ENCODE measurements at places on chromosomes 12 and 14.

DNA sequence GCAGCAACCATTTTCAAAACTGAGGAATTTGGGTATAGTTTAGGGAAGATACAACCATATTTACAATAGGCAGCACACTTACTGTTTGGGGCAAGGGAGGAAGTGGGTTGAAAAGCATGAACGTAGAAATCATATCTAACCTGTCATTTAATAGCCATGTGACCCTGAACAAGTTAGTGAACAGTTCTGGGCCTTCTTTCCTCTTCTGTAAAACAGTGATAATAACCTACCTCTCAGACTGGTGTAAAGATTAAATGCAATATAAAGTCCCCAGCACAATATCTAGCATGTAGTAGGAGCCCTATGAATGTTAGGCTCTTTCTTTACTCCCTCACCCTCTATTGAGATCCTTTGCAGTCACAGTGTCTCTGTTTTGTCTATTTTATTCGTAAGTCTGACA is 33.5 kb downstream of the A2ML1 start:
- DNase-seq = no peak

GRCh38 chr14:91332171-91332985 is 85.2 kb downstream of the CCDC88C start:
- no peak for DNase-seq

DNA sequence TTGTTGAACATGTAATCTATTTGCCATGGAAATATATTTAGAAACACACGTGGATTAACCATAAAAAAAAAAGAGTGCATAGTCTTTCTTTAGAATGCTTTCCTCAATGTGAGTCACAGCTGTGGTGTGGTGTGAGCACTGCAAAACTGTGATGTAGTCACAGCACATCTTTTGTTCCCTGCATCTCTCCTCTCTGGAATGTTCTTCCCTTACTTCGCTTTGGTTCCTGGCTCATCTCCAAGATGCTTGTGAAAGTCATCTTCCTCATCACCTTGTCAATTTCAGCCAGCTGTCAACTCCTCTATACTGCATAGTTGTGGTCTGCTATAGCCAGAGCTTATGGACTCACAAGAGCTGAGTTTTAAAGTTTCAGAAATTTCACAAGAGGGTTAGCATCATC is 60.2 kb downstream of the STAB2 start:
- DNase-seq = no peak

DNA sequence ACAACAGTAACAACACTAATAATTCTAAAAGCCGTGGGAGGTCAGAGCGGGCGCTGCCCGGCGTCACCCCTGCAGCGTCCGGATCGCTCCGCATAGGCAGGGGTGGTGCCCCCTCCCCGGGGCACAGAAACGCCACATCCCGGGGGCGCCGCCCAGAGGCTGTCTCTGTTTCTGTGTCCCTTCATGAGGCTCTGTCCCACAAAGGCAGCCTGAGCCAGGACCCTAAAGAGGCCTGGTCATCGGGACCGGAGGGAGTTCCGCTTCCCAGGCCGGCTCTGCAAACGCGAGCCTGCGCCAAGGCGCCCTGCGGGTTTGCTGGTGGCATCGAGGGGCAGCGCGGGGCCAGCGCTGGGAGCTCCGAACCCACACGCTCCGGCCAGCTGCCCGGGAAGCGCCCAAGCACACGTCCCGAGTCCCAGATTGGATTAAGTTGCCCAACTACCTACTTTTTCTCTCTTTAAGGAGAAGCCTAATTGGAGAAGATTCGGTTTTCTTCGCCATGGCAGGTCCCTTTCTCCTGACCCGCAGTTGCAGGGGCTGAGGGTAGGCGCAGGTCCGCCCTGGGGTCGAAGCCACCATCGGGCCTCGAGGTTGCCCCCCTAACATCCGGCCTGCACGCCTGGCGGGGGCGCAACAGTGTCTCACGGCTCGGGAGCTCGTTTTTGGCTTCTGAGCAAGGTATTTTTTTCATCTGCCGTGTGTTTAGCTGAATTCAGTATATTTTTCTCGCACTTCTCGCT is 421.7 kb downstream of the VRK1 start:
- DNase-seq = peak; percentile 38

GRCh38 chr14:88477513-88478250 is 77.1 kb downstream of the PTPN21 start:
- no peak for DNase-seq

DNA sequence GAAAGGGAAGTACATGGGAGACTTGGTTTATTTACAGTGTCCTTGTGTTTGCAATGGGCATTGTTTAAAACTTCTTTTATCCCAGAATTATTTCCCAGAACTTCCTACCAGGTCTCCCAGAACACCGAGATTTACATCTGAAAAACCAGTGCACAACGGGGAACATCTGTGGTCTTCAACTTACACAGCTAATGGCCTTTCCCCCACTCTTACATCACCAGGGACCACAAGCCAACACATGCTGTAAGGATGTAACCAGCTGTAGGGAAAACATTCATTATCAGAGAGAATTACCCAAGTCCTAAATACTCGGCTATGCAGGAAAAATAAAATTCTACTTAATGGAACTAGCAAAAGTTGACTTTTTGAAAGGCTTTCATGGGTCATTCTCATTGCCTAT is 267.6 kb downstream of the DUSP6 start:
- DNase-seq = no peak

DNA sequence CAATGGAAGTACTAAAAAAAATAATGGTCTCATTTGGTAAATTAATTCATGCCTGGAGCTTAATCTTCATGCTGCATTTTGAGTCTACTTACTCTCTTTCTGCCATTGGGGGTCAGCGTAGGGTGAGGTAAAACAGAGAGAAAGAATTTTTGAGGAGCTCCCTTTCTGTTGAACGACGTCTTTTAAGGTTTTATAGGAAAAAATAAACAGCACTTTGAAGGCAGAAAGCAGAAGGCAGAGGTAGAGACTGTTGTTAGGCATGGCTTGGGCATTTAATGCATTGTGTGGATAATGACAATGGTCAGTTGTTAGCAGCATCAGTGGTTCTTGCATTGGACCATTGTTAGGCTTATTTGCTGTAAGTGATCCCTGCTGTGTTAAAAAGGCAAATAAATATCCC is 557.2 kb upstream of the STXBP6 start:
- DNase-seq = no peak

DNA sequence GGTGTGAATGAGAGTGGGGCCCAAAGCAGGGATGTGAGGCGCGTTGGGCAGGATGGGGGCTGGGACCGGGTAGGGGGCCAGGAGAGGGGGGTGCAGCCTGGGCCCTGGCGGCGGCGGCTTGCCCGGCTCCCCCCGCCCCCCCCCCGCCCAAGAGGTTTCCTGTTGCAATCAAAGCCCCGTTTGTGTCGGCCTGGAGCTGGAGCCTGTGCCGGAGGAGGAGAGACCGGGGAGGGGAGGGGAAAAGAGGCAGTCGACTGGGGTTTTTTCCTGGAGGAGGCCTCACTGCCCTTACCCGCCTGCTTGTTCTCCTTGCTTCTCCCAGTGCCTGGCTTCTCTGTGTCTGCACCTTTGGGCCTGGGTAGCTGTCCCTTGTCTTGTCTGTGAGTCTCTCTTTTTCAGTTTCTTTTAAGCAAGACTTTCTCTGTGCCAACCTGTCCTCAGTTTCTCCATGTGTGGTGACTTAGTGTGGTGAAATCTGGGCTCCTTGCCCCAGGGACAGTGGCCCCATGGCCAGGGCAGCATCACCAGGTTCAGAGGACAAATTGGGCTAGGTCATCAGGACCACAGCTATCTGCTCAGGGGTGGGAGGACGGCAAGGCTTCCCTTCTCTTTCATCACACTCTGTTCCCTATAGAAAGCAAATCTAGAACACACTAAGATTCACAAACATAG is 8.5 kb downstream of the RARG start:
- DNase-seq = no peak

- no peak for DNase-seq
These were observed 21.4 kb upstream of the PPP4R4 start for GRCh38 chr14:94152676-94153075.

- DNase-seq = no peak
These were observed 274.6 kb downstream of the RAD51B start for GRCh38 chr14:68094158-68094557.

Data from activated CD4-positive, CD25-positive, alpha-beta regulatory T cell treated with anti-CD3 and anti-CD28 coated beads, Interleukin-2, amount 50 U/mL, for 72 hours (primary cell).